IMR-90 (cell line): ENCODE measurements at places on chromosomes 6 and 20.
A peak's percentile ranks its signal among the peaks of the same experiment; 100 is the strongest.

GRCh38 chr6:107699697-107700325 is 124.3 kb downstream of the SCML4 start:
- DNase-seq = no peak

GRCh38 chr6:42937548-42938427 is 8.5 kb downstream of the CNPY3 start:
- no peak for DNase-seq

DNA sequence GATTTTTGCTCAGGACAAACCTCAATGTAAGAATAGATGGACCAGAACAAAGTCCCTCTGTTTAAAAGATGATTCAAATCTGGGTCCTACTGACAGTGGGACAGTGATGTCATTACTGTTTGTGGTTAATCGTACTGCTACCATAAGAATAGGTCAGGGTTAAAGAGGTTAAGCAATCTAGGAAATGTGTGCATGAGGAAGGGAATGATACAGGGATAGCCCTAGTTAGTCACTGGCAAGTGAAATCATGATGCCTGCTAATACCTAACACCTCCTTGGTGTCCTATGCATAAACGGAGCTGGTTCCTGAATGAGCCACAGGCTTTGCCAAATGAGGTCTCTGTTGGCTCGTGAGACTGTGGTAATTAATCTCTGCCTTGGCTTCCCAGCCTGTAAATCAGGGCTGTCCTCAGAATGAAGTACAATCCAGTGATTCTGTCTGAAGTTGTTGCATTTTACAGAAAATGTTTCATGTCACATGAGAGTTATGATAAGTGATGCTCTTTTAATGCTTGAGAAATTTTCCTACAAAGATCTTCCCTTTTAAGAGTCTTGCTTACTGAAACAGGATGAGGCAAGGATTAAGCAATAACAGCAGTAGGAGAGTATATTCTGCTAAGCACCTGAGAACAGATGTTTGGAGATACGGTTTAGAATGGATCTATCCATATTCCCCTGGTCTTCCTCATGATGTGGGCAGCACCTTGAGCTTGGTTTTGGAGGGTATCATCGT is 3.8 kb downstream of the MEP1A start:
- DNase-seq = no peak

DNA sequence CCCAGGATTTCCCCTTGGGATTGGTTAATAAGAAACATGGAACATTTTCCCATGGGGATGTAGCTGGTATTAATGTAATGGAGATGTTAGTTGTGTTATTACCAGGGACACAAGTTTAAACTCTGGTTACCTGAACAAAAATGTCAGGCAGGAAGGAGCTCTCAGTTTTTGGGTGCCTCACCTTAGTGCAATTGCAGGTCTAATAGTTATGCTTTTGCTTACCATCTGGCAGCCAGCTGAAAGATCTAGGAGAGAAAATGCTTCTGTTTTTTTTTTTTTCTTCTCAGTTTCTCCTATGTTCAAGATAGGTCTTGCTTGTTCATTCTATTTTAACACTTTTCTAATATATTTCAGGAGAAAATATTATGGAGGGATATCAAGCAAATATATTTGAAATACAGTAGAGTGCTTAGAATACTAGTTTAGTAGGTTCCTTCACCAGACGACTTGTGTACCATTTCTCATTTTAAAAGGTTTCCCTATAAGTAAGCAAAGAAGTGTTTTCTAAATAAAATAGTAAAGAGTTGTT is 4.2 kb upstream of the UBE2J1 start:
- DNase-seq = no peak

DNA sequence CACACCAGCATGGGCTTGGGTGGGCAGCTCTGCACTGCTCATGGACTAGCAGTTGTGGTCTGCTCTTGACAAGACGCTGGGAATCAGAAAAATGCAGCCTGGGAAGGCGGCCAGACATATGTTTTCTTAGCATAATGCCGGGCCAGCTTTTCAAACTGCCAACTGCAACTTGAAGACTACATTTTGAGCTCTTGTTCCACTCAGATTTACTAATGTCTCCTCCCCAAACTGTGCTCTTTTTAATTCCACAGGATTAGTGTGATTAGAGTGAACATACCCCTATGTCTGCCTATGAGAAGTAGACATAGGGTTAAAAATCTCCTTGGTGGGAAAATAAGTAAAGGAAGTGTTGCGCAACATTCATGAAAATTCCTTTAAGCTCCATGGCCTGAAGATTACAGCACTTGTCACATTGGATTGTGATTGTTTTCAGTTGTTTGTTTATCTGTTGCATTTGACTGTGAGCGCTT is 5.3 kb upstream of the FNDC1 start:
- peak; percentile 42 for DNase-seq

DNA sequence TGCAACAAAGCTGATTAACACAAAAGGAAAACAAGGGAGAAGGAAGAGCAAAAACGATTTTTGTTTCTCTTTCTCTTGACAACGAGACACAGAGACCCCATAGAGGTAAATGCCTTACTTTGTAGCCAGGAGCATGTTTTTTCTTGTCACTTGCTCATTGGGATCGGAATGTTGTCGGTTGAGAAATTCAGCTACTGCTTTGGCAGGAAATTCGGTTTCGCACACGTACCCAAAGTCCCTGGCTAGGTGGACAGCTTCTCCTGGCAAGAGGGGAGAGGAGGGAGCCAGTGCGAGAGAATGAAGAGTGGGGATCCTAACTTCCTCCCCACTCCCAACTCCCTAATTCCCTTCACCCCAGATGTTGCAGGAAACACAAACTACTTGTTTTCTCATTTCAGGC is 14.5 kb downstream of the TFAP2A start:
- no peak for DNase-seq

DNA sequence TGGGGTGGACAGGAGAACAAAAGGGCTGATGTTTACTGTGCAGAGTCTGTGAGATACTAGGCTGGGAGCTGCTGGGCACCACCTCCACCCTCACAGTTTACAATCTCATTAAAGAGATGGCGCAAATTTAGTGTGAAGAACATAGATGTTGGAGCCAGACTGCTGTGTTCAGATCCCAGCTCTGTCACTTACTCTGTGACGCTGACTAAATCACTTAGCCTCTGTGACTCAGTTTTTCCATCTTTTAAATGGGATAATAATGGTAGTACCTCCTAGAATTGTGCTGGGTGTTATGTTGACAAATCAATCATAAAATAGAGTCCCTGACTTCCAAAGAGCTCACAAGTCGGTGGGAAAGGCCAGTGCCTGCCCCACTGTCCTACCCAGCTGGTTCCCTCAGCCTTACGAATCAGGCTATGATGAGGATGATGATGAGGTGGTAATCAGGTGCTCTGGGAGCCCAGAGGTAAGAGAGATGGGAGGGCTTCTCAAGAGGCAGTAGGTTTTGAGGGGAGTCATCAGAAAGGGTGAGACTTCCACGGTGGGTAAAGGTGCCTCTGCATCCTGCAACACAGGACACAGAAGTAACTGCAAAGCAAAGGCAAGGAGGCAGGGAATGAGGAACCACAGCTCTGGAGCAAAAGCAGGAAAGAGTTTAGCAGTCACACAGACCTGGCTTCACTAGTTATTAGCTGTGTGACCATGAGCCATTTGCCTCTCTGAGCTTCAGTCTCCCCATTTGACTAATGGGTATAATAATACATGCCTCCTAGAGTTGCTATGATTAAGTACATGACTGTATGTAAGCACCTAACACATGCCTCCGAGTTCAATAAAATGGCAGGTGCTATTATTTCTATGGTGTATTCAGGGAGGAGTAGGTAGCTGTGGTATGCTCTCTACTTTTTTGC is 8.9 kb downstream of the FYN start:
- no peak for DNase-seq

DNA sequence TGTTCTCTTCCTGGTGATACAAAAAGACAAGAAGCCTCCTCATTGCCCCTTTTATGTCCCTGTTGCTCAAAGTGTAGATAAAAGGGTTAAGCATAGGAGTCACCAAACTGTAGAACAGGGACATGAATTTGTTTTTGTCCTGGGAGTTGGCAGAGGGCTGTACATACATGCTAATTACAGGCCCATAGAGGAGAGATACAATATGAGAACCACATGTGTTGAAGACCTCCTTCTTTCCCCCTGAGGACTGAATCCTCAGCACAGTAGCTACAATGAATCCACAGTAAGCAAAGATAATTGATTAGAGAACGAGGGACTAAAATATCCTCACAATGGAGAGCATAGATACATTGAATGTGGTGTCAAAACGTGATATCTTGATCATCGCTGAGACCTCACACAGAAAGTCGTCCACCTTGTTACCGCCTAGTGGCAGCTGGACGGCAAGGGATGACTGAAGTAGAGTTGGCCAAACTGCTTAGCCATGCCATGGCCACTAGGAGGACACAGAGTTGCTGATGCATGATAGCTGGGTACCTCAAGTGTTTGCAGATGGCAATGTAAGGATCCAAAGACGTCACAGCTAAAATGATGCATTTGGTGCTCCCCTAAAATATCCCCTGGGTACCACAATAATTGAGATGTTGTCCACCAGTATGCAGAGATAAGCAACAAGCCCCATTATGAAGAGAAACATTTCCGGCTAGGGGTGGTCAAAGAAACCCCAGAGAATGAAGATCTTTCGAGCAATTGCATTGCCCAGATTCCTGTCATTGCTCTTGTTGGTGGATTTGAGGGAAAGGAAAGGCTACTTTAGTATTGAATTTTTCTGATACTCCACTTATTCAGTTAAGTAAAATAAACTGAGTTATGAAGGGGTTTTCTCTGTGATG is 15.0 kb downstream of the OR2B3 start:
- no peak for DNase-seq

- DNase-seq = no peak
Measured at GRCh38 chr20:62242176-62242575, 3.9 kb downstream of the OSBPL2 start.

GRCh38 chr20:33947709-33948295 is 45.9 kb upstream of the RALY start:
- DNase-seq = peak; percentile 27

DNA sequence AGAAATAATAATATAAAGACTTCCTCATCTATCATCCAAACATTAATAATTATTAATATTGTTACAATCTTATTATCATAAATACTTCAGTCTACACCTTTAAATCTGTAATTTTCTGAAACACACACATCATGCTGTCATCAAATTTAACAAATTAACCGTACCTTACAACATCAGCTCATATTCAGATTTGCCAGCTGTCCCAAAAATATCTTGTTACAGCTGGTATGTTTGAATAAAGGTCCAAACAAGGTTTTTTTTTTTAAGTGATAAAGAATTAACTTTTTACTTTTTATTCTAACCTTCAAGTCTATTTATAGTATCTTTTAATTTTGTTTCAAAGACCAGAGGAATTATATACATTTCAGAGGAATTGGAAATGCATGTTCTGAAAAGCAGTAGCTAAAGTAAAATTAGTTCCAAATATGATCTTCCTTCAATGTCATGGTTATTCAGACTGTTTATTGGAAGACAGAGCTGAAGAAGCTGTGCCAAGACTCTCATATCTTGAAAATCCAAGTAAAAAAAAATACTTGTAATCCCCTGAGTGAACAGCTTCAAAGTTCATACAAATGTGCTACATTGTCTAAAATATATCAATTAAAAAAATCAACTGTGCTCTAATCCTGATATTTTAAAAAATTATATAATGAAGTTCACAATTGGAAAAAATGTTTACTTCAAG is 161.7 kb upstream of the BMP5 start:
- no peak for DNase-seq
